H4 (cell line): ENCODE measurements at places on chromosomes 11 and 22. TPM values are rescaled to one million over a fixed set of nuclear protein-coding genes. Genes with fewer than 3 reads are reported as not detected.
A peak's percentile ranks its signal among the peaks of the same experiment; 100 is the strongest.

GRCh38 chr11:69962152-69962551 is 116.0 kb upstream of the ANO1 start:
- DNase-seq: peak; percentile 66

SSTR3 gene
- not detected in 2 replicates for total RNA-seq

DNA sequence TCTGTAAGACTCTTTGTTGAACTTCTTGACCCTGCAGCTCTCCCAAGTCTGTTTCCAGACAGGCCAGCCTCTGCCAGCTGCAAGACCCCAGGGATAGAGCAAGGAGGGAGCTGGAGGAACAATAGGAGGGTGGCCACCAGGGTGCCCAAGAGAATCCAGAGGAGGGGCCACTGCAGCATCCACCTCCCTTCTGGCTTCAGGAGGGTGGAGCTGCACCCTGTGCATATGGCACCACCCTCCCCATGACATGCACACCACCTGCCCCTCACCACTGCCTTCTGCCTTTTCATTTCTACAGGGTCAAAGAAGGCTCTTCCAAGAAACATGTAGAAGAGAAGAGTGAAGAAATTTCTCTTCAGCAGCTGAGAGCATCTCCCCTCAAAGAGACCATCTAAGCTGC is 20.1 kb upstream of the POLA2 start:
- no peak for DNase-seq

DNA sequence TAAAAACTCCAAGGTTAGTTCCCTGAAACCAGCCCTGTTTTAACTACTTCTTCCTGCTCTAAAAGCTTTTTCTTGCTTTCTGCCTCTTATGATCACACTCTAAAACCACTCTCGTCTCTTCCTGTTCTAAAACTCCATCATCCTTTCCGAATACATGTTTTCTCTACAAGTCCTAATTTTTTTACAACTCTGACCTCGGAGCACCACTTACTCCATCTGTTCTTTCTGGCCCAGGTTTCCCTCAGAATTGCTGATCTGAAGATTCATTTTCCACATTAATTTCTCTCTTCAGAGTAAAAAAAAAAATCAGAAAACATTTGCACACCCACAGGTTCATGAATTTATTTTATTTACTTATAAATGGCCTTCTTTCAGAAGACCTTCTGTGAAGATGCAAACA is 265.7 kb upstream of the CADM1 start:
- no peak for DNase-seq

ZNF215 gene
- 10.7 TPM in 2 replicates for total RNA-seq

- DNase-seq: no peak
Observed at GRCh38 chr11:45273509-45273908, 12.6 kb downstream of the SYT13 start.

- DNase-seq: no peak
Observed at GRCh38 chr22:21990445-21991303, 8.1 kb upstream of the TOP3B start.

DNA sequence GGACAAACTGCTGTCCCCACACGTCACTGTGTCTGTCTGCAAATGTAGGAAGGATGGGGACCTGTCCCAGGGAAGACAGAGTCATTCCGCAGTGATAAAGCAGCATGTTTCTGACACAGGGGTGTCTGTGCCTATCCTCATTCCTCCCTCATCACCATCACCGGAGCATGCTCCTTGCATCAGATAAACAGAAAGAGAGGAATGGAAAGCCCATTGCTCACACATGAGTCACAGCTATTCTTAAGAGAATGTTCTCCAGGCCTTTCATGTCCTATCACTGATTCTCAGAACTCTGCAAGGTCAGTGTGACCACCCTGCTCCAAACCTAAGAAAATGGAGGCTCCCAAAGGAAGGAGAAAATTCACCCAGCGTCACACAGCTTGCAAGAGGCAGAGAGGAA is 38.9 kb downstream of the ZNF195 start:
- peak; percentile 34 for DNase-seq

GRCh38 chr11:125162743-125163142 is 1.8 kb upstream of the PKNOX2 start:
- no peak for DNase-seq

DNA sequence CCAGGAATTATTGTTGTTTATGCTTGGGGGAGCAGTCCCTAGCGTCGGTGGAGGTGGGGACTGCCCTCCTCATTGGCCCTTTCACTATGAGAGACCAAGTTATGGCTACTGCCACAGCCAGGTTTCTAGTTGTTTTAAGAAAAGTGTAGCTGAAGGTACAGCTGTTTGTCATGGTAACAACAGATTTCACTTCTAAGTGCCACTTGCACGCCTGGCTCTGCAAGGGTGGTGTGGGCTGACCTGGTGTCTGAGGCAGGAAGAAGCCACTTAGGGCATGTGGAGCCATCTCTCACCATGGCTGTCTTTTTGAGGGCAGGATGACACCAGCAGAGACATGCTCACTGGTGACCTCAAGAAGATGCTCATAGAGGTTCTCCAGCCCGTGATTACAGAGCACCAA is 46.3 kb upstream of the MPEG1 start:
- DNase-seq: no peak

DNA sequence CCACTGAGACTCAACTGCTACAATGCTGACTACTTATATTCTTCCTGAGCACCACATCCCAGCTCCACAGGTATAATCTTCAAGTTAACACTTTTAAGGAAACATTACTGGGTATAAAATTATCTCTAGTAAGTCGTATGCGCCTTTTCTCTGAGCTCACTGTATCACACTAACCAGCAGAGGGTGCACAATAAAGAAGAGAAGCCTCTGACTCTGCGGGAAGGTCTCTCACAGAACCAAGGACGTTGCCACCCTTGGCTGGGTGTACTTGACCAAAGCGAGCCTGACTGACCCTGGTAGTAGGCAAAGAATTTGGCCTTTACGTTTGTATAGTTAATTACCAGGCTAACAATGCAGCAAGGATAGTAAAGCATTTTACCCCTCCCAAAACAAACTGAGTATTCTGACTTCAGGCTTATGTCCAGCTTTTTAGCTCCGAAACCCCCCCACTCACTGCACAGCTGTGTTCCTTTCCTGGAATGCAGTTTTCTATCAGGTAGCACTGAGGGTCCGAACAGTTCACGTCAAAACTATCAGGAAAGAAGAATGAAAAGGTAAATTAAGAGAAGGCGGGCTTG is at the start of gene BTBD18:
BTBD18 (minus strand) TSS at position 144 of the 578 bp plus-strand sequence. CDS start 631 bp downstream, outside the sequence.
- peak; percentile 34 for DNase-seq

KRTAP5-11 gene
- not detected in 2 replicates for total RNA-seq

- DNase-seq: no peak
Observed at GRCh38 chr22:48464246-48464645, 1363.4 kb downstream of the BRD1 start.

OR10A3 gene
- not detected in 2 replicates for total RNA-seq

GRCh38 chr11:113316256-113316655 is 1.9 kb downstream of the TTC12 start:
- DNase-seq: no peak
